Stimulated activated CD8-positive, alpha-beta memory T cell treated with anti-CD3 and anti-CD28 coated beads, Interleukin-2, amount 100 ng/mL, for 1 hour (primary cell): ENCODE measurements at places on chromosomes 7 and 10.

- DNase-seq: no peak
Observed at GRCh38 chr10:94239696-94240095, 123.0 kb downstream of the NOC3L start.

DNA sequence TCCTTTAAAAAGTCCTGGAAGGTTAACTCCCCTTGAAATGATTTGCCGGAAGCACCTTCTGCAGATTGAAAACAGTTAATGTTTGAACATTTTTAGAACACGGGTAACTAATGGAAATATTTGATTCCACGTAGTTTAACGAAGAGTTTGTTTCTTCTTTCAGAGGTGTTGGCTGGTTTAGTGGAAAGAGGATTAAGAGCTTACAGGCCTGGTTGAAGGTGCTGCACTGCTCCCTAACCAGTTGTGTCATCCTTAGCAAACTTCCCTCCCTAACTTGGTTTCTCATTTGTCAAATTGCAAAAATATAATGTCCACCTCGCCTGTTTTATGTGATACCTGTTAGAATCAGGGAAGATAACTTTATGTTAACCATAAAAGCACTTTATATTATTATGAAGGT is 243.0 kb upstream of the FZD8 start:
- DNase-seq: no peak

GRCh38 chr10:43162604-43163003 is 24.4 kb downstream of the CSGALNACT2 start:
- no peak for DNase-seq

DNA sequence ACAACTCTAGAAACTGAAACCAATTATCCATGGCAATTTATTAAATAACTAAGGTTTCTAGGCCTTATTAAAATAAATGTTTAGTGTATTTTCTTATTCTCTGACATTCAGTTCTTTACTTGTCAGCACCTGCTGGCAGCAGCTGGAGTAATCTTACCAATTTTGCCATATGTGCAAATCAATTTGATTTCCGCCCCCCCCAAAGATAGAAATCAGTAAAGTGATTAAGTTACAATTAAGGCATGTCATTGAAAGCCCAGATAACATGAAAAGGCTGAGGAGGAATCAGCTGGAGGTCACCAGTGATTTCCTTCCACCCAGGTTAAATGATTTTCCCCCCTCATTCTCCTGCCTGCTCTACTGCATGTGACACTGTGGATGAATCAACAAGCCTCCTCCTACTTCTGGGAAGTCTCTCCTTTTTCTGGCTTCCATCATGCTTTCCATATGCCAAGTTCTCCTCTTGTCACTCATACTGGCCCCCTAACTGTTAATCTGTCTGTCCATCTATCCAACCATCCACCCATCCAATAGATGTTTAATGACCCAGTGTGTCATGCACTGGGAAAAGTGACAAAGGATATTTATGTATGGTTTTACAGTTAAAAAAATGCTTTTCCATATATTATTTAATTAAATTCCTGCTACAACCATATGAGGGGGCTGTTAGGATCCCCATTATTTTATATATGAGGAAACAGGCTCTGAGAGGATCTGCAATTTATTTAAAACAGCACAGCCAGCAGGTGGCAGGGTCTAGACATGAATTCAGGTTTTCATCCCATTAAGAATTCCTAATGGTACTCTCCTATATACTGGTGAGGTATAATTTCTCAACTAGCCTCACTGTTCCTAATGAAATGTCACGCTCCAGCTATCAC is 116.5 kb downstream of the ATXN7L1 start:
- DNase-seq: no peak

GRCh38 chr10:132374176-132374575 is 22.8 kb upstream of the PWWP2B start:
- DNase-seq: no peak

DNA sequence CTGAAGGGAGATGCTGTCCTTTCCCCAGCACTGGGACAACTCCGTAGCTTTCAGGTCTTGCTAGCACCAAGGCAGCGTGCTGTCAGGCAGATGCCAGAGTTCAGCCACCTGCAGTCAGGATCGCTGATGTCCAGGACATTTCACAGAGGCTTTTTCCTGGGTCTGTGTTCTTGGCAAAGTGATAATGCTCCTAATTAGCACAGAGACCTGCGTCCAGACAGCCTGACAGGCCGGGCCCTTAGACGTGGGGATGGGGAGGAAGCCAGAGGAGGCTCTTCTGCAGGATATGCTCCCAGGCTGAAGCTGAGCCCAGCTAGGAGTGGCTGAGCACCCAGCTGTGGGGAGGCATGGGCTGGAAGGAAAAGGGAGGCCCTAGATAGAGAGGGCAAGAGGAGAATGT is 82.5 kb upstream of the TBX20 start:
- DNase-seq: no peak

DNA sequence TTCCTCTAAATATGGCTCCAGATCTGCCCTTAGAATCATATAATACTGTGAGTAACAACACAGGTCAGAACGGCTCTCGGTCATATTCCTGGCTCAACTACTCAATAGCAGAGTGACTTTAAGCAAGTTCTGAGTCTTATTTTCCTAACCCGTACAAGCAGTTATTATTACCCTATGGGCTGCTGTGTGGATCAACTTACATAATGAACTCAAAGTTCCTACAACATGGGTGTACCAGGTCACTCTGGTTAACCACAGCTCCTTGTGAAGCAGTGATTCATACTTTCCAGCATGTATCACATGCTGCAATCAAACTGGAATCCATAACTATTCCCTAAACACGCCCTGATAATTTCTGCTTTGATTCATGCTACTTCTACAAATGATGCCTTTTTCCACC is 107.3 kb downstream of the LRRN3 start:
- DNase-seq: no peak
